ENCODE measurements at places on chromosomes 16 and 17.

- DNase-seq = no peak
Measured at GRCh38 chr16:7744546-7745264, 412.1 kb downstream of the RBFOX1 start.

DNA sequence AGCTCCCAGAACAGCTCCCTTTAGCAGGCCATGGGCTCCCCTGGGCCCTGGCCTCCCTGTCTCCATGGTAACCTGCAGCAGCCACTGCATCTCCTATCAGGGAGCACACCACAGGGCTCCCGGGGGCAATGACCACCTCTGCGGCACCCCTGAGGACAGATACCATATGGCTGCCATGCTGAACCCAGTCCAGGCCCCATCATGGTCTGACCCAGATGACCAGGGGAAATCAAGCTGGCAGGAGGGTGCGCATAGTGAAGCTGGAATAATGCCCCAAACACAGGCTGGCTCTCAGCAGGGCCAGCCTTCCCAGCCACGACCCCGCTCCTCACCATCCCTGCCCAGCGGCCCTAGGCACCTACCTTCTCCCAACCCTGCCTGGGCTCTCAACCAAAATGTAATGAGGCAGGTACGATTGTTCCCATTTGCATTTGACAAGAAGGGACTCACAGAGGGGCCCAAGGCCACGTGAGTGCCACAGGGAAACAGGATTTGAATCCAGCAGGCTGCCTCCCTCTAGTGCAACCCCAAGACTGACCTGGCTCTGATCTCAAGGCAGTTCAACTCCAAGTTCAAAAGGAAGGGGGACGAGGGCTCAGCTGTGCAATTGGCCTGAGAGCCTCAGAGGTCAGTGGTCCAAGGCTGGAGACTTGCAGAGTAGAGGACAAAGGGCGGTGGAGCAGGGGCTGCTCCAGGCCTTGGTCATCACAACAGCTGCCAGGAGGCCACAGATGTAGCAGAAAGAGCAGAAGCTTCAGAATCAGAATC lies 2.4 kb downstream of the RUNDC3A start:
- DNase-seq = no peak

DNA sequence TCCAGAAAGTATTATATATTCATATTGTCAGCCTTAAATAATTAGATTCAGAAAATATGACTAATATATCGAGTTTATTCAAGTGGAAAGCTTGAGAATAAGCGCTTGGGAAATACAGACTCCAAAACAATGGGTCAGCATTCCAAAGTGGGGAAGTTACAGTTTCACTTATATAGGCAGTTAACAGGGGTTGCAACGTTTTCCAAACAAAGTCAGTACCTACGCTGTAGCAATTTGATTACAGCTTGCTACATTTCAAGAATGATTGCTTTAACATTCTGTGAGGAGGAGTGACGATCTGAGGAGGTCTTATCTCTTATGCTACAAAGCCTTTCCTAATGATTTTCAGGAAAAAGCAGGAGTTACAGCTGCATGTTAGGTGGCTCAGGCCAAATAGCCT lies 34.2 kb upstream of the HS3ST3A1 start:
- no peak for DNase-seq

DNA sequence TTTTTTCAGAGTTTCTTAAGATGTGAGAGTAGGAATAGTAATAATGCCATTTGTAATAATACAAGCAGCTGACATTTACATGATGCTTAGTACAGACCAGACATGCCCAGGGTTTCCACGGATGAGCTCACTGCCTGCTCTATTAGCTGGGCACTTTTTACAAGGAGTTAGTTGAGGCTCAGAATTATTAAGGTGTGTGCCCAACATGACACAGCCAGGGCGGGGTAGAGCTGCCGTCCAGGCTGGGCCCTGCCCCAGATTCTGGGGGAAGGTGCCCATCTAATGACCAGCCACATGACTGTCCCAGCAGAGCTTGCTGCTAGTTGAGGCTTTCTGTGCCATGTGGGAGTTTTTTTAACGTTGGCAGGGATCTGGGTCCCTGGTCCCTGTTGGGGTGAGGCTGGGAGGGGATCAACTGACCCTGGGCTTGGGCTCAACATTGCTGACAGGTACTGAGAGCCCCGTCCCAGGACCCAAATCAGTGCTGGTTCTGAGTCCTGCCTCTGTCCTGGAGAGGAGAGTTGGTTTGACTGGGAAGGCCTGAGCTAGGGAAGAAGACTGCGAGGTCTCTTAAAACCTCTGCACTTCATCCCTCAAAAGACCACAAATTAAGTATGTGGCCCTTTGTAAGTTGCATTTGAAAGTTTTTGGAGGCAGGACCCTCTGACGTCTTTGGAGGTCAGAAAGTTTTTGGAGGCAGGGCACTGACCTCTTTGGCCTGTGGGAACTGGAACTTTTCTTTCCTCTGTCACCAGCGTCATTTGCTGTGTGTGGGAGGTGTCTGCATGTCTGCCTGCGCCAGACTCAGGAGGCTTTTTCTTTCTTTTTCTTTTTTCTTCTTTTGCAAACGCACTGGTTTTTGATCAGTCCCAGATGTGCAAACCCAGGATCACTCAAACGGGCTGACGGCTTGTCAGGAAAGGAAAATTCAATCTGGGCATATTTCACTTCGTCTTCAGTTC lies 2.2 kb downstream of the CRISPLD2 start:
- no peak for DNase-seq

GRCh38 chr17:72119077-72119872 lies 1.5 kb upstream of the SOX9 start:
- DNase-seq = no peak

DNA sequence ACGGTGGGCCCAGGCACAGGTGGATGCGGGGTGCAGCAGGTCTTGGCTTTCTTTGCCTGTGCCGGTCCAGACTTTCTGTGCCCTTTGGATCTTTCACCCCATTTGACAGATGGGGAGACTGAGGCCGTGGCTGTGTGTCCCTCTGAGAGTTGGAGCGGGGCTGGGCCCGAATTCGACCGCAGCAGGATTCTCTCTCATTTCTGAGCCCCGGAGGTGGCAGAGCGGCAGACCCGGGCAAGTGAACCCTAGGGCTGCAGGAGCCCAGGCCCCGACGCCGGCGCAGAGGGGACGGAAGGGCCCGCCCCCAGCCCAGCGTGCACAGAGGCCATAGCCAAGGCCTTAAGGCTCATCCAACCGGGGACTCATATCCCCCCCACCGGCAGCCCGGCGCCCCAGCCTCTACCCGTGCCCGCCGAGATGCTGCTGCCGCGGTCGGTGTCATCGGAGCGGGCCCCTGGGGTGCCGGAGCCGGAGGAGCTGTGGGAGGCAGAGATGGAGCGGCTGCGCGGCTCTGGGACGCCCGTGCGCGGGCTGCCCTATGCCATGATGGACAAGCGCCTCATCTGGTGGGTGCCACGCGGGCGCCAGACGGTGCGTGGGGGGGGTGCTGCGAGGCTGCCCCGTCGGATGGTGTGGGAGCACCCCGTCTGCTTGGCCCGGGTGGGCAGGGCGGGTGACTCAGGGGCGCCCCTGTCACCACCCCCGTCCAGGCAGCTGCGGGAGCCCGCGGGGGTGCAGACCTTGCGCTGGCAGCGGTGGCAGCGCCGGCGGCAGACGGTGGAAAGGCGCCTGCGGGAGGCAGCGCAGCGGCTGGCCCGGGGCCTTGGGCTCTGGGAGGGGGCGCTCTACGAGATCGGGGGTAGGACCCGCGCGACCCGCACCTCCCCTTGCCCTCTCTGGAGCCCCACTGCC lies 857 bp downstream of the TMC8 start:
- DNase-seq = no peak

DNA sequence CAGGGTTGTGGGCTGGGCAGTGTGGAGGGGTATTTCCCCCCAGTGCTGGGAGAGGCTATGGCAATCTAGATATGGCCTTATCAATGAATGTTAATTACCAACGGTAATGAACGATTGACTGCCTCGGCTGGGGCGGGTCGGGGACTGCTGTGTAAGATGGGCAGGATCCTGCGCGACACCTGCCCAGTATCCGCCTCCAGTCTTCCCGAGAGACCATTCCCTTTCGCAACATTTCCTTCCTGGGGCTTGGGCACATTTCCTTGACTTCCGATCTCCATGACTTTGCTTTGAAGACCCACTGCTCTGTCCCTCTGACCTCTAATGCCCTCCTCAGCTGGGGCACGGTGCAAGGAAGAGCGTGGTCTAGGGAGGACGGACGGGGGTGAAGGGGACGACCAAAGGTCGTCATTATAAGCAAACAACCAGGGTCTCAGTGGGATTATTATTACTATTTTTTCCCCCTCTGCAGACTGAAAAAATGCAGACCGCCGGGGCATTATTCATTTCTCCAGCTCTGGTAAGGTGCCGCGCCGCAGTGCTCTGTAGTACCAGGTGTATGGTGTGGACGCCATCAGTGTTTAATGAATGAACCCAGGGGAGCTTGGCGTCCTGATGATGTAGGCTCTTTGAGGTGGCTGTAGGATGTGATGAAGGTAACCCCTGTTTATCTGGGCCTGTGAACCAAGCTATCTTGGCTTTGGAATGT lies 506 bp downstream of the ATP5MC1 start:
- no peak for DNase-seq

Data from stimulated activated CD8-positive, alpha-beta memory T cell treated with anti-CD3 and anti-CD28 coated beads, Interleukin-4, amount 100 ng/mL, for 4 hours (primary cell).